ENCODE measurements at places on chromosomes 12 and 14.

DNA sequence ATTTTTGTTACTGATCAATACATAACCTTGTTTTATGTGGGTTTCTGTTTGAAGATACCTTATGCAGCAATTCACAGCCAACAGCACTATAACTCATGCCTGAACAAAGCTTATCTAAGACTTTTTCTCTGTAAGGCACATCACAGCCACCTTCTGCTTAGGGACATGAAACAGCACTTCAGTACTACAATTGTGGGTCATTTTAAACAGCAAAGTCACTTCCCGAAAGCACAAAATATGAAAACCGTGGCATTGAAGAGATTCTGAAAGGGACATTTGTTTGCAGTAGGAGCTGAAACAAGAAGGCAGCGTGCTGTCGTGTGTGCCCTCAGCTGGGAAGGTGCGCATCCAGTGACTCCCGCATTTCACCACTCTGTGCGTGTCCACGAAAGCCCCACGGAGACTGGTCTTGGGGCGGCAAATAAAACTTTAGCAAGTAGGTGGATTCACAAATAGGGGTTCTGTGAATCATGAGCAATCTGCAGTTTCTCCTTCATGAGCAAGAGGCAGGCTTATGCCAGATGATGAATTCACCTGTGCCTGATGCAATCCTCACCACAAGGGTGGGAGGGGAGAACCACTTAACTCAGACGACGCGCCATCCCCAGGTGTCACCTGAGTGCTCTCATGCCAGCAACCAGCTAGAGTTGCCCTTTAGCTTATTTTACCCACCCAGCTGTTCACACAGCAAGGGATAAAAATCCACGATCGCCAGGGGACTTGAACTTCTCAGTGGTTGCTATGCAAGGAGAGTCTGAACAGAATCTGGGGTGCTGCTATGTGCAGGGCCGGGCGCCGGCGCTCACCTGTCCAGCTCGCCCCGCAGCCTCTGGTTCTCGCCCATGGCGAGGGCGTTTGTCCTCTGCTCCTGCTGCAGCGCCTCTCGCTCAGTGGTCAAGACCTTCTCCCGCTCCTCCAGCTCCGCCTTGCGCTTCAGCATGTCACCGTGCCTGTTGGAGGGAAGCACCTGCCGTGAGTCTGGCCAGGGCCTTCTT lies 54.9 kb upstream of the GPR68 start:
- DNase-seq: no peak

DNA sequence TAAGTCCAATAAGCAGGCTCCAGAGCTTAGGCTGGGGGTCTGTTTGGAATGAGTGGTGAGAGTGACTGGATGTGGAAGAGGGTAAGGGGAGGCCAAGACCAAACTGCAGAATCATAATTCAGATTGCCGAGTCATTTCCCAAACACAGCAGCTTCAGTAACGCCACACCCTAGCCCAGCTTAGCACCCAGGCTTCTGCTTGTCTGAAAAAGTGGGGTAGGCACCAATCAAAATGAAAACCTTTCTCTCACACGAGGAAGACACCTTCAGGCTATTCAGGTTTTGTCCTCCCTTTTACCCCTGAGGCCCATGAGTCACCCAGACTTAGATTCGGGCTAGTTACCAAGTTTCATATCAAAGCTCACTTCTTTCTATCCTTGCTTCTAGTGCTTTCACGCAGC lies 306.1 kb downstream of the DAD1 start:
- DNase-seq: no peak

DNA sequence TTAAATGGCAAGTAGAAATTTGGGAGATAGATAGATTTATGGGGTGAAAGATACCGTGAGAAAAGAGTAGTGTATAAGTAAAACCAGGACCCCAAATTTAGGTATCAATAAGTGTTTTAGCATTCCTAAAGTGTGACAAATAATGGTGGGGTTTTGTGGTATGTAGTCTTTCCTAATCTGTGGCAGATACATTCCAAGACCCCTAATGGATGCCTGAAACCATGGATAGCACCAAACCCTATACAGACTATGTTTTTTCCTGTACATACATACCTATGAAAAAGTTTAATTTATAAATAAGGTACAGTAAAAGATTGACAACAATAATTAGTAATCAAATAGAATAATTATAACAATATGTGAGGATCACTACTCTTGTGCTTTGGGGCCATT lies 14.4 kb upstream of the TCP11L2 start:
- no peak for DNase-seq

DNA sequence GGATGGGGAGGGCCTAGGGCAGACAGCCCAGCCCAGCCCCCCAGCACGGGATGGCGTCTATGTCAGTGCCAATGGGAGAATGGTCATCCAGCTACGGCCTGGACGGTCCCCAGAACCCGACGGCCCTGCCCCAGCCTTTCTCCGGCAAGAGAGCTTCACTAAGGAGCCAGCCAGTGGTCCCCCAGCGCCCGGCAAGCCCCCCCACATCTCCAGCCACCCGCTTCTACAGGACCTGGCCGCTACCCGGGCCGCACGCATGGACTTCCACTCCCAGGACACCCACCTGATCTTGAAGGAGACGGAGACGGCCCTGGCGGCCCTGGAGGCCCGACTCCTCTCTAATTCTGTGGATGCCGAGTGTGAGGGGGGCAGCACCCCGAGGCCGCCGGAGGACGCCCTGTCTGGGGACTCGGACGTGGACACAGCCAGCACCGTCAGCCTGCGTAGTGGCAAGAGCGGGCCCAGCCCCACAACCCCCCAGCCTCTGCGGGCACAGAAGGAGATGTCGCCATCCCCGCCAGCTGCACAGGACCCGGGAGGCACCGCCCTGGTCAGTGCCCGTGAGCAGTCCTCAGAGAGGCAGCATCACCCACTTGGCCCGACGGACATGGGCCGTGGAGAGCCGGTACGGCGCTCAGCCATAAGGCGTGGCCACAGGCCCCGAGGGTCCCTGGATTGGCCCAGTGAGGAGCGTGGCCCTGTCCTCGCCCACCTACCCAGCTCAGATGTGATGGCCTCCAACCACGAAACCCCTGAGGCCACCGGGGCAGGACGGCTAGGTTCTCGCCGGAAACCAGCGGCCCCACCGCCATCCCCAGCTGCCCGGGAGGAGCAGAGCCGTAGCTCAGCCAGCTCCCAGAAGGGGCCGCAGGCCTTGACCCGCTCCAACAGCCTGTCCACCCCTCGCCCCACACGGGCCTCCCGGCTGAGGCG lies 21.9 kb downstream of the CEP170B start:
- DNase-seq: no peak

DNA sequence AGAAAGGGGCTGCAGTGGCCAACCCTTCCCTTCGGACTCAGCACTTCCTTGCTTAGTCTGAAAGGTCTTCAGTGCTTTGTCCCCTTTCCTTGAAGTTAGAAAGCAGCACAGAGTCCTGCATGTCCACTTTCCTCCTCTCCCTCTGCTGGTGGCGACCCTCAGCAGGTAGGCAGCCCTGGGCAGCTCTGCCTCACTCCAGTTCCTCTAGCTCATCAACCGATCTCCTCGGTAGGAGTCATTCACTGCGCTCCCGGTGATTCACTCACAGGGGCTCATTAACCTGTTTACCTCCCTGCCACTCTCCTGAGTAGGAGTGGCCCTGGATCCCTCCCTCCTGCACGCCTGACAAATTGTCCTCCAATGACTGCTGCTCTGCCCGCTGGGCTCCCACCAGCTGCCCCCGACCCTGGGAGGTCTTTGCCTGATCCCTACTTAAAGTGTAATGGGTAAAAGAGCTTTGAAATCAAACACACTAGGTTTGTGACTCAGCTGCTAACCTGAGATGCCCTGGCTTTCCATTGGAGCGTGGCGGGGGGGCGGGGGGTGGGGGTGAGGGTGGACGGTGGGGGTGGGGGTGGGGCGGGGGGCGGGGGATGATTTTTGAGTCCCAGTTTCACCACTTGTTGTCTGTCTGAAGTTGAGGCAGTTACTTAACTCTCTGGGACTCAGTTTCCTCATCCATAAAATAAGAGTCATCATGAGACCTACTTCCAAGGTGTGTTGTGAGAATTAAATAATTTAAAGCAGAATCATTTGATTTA lies 4.2 kb downstream of the SCNN1A start:
- DNase-seq: no peak

- no peak for DNase-seq
These were observed 22.0 kb downstream of the LRTM2 start for GRCh38 chr12:1842183-1842904.

DNA sequence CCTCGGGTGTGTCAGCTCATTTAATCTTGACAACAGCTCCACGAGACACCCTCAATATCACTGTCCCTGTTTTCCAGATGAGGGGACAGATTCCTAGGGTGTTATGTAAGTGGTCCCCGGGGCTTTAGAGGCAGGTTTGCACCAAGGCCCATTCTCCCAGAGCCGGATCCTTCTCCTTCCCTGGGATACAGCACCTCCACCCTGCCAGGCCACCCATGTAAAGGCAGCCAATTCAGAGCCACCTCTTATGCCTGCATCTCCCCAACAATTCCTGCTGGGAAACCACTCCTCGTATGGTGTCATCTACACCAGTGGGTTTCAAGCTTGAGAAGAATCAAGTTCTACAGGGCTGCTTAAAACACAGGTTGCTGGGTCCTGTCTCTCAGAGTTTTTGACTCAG lies 4.1 kb upstream of the CYP46A1 start:
- DNase-seq: no peak

- no peak for DNase-seq
These were observed 29.3 kb upstream of the PDE3A start for GRCh38 chr12:20339060-20339459.

DNA sequence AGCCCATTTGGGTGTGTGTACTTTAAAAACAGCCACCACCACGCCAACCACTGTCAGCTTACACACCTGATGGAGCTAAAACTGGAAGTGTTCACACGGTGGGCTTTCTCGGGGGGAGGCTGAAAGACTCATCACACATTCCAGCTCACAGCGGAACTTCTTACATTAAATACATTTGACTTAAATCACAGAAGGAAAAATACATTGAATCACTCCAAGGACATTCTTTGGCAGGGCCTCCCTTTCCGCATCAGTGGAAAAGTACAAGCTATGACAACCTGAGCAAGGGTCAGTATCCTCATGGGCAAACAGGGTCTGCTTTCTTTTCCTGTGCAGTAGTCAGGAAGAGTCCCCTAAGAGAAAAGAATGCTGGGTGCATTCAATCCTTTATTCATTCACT lies 31.0 kb upstream of the TC2N start:
- DNase-seq: no peak

GRCh38 chr12:45235087-45236025 lies 19.5 kb downstream of the ANO6 start:
- no peak for DNase-seq

DNA sequence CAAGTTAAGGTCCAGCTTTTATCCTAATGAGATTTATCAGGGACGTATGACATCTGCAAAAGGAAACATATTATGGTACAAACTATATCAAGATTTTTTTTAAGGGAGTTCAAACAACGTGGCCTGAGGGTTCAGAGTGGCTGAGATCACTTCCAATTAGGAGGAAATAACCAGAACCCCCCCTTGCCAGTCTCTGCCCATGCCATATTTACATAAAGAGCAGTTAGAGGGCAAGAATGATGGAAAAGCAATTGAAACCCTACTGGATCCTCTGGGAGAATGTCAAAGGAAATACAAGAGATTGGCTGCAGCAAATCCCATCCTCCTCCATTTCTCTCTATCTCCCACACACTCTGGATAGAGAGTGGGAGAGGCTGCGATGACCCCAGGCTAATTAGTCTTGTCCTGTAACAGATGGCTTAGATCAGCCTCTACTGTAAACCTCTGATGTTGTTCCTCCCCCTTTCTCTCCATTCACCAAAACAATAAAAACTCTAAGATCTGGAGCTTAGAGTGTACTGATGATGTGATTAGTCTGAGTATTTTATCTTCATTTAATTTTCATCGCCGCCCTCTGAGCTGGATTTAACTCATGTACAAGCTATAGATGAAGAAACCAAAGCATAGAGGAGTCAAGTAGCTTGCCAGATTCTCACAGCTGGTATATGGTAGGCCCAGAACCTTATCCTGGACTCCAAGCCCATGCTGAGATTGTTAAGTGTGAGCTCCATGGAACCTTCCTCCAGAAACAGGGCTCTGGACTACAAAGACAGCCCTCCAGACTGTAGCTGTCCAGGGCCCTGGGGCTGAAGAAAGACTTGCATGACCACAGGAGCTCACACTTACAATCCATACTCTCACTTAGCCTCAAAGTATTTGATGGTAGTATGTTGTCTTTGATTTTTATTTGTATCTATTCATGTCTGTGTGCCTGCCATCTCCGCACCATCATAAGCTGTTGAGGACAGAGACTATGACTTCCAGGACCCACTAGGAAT lies 54.1 kb upstream of the GNG2 start:
- DNase-seq: no peak

GRCh38 chr12:96323906-96324305 lies 76.3 kb downstream of the CDK17 start:
- no peak for DNase-seq

DNA sequence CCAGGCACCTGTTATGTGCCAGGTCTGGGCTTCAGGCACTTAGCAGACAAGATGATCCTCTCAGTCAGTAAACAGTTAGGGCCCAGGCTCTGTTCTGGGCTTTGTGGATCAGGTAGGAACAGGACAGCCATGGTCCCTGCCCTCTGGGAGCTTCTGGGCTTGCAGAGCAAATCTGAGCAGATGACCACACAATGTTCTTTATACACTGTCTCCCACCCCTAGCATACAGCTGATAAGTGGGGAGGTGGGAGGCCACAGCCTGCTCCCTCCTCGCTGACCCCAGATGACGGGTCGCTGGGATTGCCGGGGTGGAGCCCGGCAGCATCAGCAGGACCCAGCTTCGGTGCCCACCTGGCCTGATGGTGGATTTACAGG lies 53.1 kb upstream of the RIN3 start:
- no peak for DNase-seq

DNA sequence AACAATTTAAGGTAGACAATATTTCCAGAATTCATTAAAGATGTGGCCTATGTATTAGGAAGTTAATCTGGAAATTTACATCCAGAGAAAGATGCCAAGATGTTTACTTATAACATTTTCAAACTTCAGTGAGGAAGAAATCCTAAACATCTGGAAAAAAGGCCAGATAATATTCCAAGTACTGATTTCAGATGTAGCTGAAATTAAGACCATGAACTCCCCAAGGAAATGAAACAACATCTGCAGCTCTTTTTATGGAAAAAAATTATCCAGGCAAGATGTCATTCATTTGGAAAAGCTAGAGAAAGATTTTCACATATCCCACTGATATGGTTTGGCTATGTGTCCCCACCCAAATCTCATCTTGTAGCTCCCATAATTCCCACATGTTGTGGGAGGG lies 35.0 kb downstream of the GNG2 start:
- no peak for DNase-seq

DNA sequence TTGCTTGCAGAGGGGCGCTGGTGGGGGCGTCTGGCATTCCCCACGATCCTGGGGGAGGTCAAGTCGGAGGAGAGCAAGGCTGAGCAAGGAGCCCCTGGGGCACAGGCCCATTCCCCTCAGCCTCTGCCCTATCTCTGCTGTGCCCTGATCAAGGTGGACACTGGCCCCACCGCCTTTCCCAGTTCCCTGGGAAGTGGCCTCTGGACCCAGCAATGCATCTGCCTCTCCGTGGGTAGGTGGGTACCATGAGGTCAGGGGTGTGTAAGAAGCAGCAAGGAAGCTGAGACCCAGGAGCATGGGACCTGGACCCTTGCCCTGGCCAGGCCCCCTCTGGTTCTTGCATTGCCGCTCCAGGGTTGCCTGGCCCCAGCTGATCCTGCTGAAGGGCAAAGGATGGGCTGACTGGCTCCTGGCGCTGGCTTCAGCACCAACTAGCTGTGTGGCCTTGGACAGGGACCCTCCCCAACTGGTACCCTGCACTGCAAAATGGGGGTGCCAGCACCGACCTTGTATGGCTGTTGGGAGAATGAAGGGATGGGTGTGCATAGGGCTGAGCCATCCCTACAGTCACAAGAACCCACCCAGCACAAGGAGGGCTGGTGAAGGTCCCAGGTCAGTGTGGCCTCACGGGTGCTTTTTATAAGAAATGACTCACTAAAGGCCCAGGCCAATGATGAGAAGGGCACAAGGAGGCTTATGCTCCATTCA lies 19.6 kb downstream of the SLC25A29 start:
- no peak for DNase-seq
